Activated CD4-positive, alpha-beta T cell treated with anti-CD3 and anti-CD28 coated beads for 48 hours (primary cell): ENCODE measurements at places on chromosomes 2 and 18.
A peak's percentile ranks its signal among the peaks of the same experiment; 100 is the strongest.

GRCh38 chr2:73069041-73069854 is 2.3 kb downstream of the SFXN5 start:
- no peak for DNase-seq

- no peak for DNase-seq
Observed at GRCh38 chr18:49731860-49732311, 81.4 kb downstream of the ACAA2 start.

- DNase-seq, result no peak
Observed at GRCh38 chr2:53490659-53491058, 276.9 kb upstream of the CHAC2 start.

- no peak for DNase-seq
Observed at GRCh38 chr2:27571681-27572080, 11.2 kb upstream of the ZNF512 start.

DNA sequence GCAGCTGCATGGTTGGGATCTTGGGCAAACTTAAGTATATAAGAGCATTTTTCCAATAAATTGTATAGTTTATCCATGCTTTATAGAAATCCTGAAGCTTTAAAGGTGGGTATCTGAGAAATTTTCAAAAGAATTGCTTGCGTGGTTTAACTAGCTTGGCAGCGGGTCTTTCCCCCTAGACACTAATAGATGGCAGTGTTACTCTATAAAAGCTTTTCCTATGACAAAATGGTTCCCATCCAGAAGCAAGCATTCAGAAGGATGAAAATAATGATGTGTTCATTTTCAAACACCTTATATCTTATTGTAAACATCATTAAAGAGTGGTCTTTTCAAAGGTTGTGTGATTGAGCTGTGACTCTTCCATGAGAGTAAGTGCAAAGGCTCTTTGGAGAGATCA is 45.9 kb downstream of the KDM3A start:
- no peak for DNase-seq

- peak; percentile 87 for DNase-seq
Observed at GRCh38 chr2:217756375-217757107, 246.3 kb downstream of the TNS1 start.

DNA sequence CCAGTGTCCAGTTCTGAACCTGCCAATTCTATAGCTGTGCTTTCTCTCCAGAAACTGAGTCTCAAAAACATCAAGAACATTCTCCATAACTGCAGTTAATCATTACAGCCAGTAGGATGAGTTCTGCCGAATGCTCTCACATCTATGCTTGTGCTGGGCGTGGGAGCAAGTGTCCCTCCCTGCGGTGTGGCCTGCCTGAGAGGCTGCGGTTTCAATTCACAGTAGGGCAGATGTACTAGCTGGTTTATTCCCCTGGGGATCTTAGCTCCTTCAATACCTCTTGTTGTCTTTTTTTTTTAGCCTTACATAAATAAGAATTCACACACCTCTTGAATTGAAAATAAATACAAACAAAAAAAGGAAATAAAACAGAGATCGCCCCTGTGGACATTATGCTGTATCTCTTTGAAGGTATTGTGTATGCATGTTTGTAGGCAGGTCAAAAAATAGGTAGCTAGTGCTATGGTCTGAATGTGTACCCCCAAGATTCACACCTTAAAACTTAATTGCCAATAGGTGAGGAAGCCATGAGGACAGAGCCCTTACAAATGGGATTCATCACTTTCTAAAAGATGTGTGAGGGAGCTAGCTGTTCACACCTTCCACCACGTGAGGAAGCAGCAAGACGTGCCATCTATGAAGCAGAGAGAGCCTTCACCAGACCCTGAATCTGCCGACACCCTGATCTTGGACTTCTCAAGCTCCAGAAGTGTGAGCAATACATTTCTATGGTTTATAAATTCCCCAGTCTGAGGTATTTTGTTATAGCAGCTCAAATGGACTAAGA is 74.3 kb downstream of the BCL2L11 start:
- DNase-seq, result no peak

- DNase-seq, result no peak
Observed at GRCh38 chr2:239536186-239536585, 135.4 kb upstream of the HDAC4 start.

GRCh38 chr2:50178050-50178449 is 853.9 kb downstream of the NRXN1 start:
- no peak for DNase-seq

DNA sequence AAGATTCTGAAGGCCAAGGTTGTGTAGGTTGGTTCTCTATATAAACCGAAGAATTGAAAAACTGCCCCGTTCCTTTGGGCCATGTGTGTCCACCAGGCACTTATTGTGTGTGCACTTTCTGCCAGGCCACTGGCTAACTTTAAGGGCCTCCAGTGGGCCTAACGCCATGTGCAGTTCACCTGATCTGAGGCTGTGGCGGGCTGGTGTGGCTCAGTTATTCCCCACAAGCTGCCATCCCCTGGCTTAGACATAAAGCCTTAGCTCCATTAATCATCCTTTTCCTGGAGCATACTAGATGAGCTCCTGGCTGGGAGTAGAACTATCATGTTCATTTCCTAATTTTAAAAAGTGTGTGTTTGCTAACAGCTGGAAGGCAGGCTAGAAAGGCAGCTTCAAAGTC is 304.1 kb upstream of the TNP1 start:
- no peak for DNase-seq

DNA sequence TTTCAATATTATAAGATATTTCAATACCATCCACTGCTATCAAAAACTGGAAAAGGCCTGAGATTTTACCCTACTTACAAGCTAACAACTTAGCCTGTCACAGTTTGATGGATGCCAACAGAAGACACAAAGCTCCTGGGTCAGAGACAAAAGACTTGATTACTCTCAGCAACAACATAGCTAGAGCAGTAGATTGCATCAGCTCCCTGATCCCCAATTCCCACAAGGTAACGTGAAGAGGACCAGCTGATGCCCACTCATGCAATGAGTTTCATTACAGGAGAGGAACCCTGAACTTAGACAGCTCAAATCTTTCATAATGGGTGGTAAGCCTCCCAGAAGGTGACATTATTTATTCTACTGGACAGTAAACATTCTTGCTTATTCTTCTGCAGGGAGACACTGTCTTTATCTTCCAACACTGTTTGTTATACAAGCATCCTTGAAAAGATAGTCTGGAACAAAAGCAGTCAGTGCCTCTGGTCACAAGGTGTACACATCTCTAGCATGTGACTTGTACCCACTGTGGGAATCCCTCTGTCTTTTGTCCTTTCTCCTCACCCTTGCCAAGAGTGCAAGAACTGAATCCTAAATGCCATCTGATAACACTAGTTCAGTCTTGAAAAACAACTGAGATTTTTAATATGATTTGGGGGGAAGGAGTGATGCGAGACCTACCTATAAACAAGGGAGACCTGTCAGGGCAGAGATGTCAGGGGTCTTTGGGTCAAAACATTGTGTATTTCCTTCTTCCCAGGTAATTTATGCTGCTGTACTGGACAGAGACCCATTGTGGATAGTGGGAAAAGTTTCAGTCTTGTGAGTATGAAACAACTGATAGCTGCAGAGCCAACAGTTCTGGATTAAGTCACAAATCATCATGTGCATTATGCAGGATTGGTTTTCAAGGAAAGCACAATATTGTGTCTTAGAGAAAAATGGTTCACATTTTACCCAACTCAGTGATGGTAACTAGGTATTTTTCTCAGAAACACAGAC is 102.4 kb downstream of the AOX1 start:
- no peak for DNase-seq

DNA sequence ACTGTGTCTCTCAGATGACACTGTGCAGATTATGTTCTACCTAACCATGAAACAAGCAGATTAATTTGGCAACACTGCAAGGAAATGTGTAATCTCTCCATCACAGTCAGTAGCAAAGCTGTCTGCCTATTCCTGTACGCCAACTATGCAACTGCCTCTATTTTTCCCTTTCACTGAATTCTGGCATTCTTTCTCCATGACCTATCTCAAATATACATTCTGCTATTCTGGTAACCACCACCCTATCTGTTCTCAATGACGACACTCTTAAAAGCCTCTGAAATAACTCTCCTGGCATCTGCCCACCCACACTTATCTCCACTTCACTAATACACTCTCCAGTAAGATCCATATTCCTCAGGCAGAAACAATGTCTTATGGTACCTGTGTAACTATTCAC is 78.7 kb downstream of the ABCA12 start:
- no peak for DNase-seq

DNA sequence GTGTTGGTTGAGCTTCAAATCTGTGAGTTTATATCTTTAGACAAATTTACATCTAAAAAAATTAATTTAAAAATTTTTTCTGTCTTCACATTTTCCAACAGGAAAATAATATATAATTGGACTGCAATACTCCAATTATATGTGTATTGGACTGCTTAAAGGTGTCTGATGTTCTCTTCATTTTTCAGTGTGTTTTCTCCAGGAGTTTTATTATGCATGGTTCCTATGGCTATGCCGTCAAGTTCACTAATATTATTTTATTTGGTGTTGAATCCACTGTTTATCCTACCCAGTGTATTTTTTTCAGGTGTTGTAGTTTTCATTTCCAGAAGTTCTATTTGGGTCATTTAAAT is 62.1 kb upstream of the CTLA4 start:
- DNase-seq, result no peak

GRCh38 chr2:38526195-38526594 is 76.5 kb downstream of the HNRNPLL start:
- DNase-seq, result no peak

DNA sequence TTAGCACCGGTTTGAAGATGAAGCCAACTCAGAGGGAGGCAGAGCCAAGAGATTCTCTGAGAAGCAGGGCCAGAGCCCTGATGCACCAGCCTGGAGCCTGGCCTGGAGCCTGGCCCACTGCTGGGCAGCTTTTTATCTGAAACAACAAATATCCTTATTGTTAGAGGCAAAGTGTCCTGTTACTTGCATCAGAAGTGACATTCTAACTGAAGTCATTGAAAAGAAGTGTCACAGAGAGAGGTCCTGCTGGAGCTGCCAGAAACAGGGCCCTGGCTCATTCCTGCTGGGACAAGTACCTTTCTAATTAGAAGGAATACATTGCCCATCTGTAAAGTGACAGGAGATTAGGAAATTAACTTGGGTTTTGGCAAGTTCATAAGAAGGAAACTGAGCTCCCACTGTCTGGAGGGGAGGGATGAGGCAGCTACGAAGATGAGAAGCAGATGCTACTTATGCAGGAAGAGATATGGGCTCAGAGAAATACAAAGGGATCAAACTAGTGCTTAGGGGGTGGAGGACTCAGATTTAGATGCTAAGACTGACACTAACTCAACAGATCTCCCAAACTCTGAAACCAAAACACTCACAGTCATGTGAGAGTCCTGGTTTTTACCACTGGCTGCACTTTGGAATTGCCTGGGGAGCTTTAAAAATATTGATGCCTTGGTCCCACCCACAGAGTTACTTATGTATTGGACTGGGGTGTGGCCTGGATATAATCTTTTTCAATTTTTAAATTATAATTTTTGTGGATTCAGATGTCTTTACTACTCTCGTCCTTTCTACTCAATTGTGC is 11.0 kb upstream of the HK2 start:
- no peak for DNase-seq

DNA sequence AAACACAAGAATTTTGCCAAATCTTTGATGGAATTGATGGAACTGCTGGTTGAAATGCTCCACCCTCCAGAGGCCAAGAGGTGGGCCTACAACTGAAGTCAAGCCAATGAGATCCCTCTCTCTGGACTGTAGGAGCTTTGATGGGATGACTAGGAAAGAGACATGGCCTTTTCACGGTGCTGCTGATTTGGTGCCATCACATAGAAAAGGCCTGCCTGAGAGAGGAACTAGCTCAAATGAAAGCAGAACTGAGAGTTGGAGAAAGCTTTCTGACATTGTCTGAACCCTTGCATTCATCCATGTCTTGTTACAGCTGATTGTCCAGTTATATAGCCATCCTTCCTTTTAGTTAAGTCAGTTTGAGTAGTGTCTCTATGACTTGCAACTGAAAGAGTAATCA is 283.8 kb upstream of the LYPD1 start:
- DNase-seq, result no peak

DNA sequence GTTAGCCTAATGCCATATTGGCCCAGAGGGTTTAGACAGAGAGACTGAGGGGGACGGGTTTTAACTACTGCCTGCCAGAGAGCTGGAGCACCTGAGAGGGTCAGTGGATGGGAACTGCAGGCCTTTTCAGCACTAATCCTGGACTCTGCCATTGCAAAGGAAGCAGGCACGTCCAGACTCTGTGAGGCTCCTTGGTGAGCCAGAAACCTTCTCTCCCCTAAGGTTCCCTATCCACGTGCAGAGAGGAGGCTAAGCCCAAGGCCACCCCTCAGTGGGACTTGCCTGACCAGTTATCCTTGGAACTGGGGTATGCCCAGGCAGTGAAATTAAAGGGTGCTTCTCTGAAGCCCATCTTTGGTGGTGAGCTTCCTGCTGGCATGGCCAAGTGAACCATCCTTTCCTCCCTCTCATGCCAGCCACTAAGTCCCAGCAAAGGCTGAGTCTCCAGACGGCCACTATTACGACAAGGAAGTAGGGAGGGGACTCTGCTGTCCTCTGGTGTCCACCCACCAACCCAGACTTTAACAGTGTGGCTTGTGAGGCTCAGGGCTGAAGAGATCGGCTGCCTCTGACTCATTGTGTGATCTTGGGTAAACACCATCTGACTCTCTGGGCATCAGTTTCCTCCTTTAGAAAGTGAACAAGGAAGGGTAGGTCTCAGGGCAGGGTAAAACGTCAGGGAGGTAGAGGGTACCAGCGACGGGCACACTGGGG is 3.9 kb upstream of the MLPH start:
- no peak for DNase-seq

DNA sequence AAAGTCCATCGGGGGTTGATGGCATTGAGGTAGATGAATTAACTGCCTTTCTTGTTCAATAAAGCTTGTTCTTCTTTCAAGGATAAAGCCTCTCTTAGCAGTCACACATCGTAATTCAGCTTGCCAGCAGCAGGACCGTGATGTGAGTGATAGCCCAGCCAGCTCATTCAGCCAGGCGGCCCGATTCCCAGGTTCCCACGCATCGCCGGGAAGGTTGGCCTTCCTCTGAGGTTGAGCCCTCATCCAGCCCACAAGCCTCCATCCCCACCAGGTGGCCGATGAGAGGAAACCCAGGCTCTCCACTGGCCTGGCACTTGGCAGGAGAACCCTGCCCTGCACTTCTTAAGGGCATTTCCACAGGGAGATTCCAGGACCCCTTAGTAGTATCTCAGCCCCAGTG is 4.7 kb downstream of the AGAP1 start:
- DNase-seq, result no peak

DNA sequence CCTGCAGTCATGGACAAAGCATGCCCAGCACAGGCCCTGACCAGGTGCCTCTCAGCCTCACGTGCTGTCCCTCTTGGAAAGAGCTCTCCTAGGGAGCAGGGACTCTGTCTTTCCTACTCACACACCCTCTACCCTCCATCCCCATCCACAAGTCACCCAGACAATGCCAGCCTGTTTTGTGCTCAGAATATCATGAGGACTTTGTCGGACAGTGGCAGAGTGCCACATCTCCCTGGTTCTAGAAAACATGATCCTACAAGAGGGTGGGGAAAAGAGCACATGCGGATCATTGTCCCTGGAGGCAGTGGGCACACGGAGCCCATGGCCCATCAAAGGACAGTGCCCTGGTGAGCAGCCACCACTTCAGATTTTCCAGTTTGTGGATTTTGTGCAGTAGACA is 3.7 kb upstream of the MAL start:
- no peak for DNase-seq
